Activated T-helper 17 cell treated with anti-CD3 and anti-CD28 coated beads, Interleukin-2, amount 50 U/mL, for 72 hours (primary cell): ENCODE measurements at places on chromosomes 5 and 9. TPM values are rescaled to one million over a fixed set of nuclear protein-coding genes. Genes with fewer than 3 reads are reported as not detected.

DNA sequence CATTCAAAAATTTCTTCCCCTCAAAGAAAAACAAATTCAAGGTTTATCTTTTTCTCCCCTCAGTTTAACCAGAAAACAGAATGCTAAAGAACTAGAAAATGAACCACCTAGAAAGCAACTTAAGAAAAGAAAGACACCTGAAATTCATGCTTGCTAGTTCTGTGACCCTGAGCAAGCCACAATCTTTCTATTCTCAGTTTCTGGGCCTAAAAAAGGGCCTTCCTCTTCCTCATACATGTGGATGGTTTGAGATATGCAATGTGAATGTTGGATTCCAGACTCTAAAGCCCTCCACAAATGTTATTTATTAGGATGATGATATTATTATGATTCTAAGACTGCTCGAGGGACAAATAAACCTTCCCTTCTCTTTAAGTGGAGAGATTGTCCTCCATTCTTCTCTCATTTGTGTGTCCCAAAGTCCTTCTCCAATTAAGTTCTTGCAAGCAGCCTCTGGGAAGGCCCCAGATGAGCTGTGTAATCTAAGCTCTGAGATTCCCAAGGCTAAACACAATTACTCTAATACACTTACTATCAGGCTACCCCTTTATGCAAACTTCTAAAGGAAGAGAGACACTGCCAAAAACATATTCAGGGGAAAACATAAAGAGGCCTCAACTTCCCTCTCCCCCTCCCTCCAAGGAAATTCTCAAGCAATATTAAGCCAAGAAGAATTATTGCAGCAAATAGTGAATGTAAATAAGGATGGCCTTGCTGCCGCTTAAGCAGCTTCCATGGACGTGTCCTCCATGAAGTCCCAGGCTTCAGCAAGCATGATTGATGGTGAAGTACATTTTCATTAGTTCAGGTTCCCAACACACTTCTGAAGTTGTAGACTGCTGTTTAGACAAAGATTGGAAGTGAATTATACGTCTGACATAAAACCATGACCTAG, 80.2 kb downstream of the PRKACG start:
- no peak for ATAC-seq

DNA sequence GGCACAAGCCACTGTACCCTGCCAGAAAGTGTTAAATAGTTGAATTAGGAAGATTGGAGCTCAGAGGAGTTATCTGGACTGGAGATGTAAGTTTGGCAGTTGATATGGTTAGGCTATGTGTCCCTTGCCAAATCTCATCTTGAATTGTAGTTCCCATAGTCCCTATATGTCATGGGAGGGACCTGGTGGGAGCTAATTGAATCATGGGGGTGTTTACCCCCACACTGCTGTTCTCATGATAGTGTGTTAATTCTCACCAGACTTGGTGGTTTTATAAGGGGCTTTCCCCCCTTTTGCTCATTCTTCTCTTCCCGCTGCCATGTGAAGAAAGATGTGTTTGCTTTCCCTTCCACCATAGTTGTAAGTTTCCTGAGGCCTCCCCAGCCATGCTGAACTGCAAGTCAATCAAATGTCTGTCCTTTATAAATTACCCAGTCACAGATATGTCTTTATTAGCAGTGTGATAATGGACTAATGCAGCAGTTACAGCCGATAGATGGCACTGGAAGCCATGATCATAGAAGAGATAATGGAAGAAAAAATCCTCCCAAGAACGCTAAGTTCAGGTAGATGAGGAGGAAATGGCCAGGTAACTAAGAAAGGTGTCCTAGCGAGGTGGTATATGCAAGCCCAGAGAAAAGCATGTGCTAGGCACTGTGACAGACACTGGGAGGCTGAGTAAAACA, 51.4 kb downstream of the TNFSF8 start:
- no peak for ATAC-seq

DNA sequence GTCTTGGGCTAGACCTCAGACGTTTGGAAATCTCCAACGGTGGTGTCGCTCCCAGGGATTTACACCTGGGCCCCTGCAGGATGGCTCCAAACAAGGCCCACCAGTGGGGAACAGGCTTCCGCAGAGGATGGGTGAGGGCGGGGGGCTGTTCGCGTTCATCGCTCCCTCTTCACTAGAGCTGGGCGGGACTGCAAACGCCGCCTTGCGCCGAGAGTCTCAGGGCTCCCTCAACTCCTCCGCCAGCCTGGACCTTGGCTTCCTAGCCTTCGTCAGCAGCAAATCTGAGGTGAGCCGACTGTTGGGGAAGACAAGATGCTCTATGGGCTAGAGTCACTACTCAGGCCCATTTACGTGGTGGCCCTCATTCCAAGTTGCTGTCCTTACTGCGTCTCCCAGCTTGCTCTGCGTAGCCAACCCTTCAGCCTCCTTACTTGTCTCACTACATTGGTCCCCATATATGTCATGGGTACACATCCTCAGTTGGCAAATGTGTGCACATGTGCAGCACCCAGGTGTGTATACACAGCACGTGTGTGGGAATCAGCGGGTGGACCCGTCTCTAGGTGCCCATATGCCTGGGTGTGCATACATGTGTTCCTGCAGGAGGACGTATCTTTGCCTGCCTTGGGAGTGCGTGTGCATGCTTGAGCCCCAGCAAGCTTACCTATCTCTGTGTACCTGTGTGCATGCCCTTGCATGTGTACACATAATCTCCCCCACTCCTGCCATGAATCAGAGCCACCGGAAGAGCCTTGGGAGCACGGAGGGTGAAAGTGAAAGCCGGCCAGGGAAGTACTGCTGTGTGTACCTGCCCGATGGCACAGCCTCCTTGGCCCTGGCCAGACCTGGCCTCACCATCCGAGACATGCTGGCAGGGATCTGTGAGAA, 10.5 kb downstream of the RGS14 start:
- ATAC-seq = no peak

- ATAC-seq = no peak
Measured at GRCh38 chr5:93422652-93423280, 158.3 kb downstream of the NR2F1-AS1 start.

- ATAC-seq = peak; percentile 39
Measured at GRCh38 chr9:116661037-116661954, 25.8 kb upstream of the TRIM32 start.

DNA sequence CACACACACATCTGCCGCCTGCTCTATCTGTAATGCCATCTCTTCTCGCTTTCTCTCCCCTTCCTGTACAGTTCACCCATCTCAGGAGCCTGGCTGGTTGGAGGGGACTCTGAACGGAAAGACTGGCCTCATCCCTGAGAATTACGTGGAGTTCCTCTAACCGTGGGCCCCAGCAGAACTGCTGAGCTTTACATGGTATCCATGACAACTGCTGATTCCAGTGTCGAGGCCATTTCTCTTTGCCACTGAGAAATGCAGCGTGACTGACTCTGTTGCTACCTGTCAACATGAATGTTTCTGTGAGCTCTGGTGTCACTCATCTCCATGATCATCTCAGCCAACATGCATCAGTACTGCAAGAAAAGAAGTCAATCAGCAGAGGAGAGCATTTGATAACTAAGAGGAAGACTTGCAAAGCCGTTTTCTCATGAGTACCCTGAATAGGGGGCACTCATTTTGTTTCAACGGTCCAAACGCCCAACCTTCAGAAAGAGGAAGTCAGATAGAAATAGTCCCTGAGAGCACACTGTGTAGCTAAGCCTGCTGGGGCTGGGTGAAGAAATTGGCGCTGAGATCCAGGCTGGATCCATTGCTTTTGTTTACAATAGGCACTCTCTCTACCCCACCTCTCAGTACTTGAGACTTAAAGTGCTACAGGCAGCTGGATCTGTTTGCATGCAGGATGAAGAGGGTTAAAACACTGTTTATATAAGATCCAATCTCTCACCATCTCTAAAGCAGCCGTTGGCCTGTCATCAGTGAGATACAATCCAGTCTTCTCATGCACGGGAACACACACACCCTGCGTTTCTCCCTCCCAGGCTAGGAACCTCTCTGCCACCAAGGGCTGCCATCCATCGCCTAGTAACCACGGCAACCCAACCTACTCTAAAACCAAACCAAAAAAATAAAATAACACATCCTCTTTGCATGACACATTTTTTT, 180.9 kb downstream of the NR3C1 start:
- ATAC-seq = peak; percentile 71

GRCh38 chr9:127898433-127899127, 823 bp downstream of the ST6GALNAC6 start:
- ATAC-seq = peak; percentile 20

The PCDHAC2 gene
- not detected for total RNA-seq

GRCh38 chr9:19379697-19380046, 364 bp downstream of the RPS6 start:
- peak; percentile 35 for ATAC-seq

The GABRG2 gene
- total RNA-seq = not detected

GRCh38 chr5:43432486-43433375, 20.5 kb upstream of the CCL28 start:
- no peak for ATAC-seq

- ATAC-seq = no peak
Measured at GRCh38 chr9:79806086-79806485, 234.3 kb downstream of the TLE4 start.

DNA sequence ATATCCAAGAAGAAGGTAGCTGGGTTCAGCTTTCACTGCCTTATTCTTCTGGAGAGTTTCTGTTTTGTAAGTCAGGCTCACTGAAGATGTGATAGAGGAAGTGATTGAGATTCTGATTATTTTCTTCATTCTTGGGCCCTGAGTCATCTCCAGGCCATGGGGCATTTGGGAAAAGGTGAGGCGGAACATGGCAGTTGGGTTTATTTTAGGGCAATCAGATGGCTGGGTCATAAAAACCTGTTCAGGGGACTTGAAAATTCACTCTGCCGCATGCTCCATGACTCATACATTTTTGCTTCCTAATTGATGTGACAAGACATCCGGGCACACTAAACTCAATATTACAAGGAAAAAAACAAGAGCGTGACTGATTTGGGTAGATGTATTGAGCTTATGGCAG, 265.7 kb upstream of the KLF4 start:
- ATAC-seq = no peak

DNA sequence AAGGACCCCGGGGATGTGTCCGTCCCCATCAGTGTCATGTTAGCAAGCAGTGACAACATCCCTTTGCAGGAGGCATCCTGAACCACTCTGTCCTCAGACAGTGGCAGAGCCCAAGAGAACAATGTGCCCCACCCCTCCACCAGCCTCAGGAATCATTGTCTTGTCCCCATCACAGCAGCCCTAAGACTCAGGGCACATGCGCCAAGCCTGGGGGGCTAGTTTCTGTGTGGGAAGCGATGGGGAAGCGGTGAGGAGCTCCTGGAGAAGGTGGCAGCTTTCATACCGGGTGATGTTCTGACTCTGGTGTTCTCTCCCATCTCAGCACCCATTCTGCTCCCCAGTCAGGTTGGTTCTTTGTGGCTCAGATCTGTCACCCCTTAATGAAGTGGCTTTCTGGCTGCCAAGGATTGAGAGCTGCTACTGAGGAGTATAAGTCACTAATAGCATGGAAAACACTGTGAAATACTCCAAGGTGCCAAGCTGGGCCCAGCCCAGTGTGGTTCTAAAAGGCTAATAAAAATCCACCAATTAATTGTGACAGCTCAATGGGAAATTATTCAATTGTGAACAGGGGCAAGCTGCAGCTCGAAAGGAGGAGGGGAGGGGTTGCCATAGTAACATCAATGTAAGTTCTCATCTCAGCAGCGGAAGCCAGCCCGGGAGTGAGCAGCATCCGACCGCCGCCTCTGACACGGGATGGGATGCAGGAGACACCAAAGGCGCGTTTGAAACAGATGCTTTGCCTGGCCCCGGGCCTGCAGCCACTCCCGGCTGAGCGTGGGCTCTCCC, 4.7 kb downstream of the QRFP start:
- no peak for ATAC-seq

DNA sequence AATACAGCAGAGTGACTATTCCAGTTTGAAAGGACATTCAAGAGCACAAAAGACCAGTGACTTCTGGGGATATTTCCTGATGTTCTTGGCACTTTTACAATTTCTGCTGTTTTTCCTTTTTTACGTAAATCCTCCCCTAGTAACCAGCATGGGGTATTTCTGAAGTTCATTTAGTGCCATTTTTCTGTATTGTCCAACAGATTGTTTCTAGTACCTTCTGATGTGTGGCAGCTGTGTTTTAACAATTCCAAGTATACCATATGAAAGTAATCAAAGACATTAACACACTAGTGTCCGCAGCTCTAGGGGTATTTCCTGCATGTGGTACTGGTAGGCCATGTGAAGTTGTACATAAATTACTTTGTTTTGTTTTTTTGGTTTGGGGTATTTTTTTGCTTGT, 53.0 kb upstream of the SMARCA2 start:
- ATAC-seq = no peak

The CTNND2 gene
- 0.21 TPM for total RNA-seq

DNA sequence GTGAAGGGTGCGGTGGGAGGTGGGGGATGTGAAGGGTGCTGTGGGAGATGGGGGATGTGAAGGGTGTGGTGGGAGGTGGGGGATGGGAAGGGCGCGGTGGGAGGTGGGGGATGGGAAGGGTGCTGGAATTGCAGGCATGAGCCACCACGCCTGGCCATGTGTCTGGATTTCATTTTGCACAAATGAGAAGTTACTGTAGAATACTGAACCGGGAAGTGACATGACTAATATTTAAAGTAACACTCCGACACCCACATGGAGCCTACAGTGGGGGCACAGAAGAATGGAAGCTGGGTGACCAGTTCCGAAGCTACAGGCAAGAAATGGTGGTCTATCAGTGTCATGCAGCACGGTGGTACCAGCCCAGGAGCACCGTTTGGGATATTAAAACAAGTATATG, 69.9 kb upstream of the SPTLC1 start:
- ATAC-seq = no peak

The C1QTNF2 gene
- not detected for total RNA-seq

GRCh38 chr5:82276800-82277612, 1.1 kb downstream of the RPS23 start:
- no peak for ATAC-seq

GRCh38 chr9:95696701-95697100, 178.8 kb upstream of the ERCC6L2 start:
- ATAC-seq = no peak

DNA sequence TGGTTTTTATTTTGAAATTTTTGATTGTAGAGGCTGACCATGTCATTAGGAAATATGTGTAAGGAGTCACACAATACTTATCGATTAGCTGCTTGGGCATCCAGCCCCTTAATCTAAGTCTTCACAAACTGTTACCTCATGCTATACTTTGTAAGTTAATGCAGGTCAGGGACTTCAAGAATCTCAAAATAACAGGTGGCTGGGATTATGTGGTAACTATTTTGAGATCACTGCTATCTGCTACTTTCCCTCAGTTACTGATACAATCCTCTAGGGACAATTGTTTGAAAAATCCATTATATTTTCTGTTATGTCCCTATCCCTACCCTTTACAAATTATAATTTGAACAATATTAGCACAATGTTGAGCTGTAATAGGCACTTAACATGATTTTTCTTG, 21.7 kb downstream of the FTMT start:
- no peak for ATAC-seq
